ENCODE measurements at places on chromosomes 12 and 14.

- DNase-seq = no peak
Measured at GRCh38 chr14:92480856-92481255, 32.7 kb upstream of the RIN3 start.

GRCh38 chr12:132226604-132227003 lies 82.3 kb downstream of the NOC4L start:
- DNase-seq = no peak

DNA sequence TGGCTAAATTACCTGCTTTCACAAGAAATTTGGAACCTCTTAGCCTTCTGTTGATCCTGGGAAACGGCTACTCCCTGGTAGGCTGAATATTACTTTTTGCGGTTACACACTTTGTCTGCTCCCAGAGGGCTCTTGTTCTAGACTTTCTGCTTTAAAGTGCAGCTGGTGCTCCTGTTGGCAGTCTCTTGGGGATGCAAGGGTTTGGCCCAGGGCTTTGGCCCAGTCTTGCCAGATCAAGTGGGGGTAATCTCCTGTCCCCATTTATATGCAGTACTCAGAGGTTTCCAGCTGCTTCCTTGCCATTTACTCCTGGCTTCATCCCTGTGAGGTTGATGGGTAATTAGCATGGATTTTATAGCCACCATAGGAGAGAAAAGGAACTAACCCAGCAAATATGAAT lies 558.2 kb upstream of the MIS18BP1 start:
- no peak for DNase-seq

DNA sequence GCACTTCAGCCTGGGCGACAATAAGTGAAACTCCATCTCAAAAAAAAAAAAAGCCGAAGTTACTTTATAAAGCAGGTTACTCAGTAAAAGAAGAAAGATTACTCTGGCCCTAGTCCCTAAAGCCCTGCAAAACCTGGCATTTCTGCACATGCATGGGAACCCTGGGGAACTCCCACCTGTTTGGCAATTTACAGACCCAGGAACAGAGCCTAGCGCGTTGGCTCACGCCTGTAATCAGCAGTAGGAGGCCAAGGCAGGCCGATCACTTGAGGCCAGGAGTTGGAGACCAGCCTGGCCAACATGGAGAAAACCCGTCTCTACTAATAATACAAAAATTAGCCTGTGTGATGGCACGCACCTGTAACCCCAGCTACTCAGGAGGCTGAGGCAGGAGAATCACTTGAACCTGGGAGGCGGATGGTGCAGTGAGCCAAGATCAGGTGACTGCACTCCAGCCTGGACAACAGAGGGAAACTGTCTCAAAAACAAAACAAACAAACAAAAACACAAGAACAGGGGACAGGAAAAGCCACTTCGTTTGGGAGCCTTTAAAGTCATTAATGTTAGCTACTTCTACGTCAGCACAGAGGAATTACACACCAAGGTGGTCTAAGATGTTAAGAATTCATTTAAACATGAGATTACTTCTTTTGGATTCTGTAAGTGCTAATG lies 34.1 kb upstream of the SPTSSA start:
- DNase-seq = no peak

DNA sequence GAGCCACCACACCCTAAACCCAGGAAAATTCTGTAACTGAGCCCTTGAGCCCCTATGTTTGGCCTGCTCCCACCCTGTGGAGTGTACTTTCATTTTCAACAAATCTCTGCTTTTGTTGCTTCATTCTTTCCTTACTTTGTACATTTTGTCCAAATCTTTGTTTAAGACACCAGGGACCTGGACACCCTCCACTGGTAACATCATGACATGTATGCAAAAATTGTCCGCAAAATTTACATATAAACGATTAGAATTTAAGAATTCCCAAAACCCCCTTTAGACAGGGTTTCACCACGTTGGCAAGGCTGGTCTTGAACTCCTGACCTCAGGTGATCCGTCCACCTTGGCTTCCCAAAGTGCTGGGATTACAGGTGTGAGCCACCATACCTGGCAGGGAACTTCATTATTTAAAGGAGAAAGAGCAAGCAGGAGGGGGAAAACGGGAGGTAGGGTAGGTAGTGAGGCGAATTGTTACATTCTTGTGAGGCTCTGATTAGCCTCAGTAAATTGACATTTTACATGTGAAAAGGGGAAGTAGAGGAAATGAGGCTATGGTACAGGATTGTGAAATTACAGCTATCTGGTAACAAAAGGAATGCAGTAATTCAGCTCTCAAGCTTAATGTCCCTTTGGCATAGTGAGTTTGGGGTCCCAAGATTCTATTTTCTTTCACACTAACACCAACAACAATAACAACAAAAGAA lies 27.6 kb downstream of the TUBA1A start:
- DNase-seq = no peak

DNA sequence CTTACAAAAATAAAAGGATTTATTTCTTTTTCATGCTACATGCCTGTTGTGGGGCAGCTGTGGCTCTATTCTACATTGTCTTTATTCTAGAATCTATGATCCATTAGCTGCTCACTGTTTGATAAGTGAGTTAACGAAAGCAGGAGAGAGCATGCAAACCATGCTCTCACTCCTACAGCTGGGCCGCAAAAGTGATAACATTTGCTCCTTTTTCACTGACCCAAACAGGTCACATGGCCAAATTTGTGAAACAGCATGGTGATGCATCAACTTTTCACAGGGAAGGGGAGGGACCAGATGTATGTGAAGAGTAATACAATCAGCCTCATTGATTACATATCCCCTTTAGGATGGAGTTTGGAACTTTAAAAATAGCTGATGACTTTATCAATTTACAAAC lies 456.9 kb upstream of the SYT1 start:
- DNase-seq = no peak

DNA sequence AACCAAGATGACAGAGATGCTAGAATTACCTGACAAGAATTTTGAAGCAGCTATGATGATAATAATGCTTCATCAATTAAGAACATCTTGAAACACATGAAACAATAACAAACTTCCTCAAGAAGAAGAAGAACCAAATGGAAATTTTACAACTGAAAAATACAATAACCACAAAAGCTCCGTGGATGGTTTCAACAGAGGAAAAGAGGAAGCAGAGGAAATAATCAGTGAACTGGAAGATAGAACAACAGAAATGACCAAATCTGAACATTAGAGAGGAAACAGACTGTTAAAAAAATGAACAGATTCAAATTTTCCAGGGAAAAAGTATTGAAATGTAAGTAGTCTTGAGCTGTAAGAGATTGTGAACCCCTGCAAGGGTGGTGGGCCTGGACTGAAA lies 62.8 kb upstream of the SLC35F4 start:
- no peak for DNase-seq

DNA sequence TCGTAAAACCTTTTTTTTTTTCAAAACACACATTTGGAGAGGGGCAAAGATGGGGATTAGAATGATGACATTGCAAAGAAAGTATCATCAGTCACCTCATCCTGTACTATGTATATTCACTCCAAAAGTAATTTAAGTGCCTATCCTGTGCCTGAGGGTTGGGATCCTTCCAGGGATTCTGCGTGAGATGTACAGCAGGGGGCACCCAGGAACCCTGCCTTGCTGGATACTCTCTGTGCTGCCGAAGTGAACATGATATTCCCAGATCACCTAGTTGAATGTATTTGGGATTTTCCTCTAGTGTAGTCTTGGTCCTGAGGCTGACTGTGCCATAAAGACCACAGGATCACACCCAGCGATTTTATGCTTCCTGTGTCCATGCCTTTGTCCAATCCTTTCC lies 372.7 kb downstream of the IPO8 start:
- DNase-seq = no peak

- no peak for DNase-seq
Measured at GRCh38 chr14:58712357-58712756, 74.6 kb downstream of the DACT1 start.

DNA sequence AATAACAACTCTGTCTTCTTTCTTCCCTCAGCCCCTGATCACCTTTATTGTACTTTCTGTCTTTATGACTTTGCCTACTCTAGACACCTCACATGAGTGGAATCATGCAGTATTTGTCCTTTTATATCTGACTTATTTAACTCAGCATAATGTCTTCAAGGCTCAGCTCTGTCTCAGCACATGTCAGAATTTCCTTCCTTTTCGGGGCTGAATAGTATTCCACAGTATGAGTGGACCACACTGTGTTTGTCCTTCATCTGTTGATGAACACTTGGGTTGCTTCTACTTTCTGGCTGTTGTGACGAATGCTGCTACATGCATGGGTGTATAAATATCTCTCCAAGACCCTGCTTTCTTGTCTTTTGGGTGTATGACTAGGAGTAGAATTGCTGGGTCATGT lies 117.6 kb downstream of the KIF26A start:
- DNase-seq = no peak

DNA sequence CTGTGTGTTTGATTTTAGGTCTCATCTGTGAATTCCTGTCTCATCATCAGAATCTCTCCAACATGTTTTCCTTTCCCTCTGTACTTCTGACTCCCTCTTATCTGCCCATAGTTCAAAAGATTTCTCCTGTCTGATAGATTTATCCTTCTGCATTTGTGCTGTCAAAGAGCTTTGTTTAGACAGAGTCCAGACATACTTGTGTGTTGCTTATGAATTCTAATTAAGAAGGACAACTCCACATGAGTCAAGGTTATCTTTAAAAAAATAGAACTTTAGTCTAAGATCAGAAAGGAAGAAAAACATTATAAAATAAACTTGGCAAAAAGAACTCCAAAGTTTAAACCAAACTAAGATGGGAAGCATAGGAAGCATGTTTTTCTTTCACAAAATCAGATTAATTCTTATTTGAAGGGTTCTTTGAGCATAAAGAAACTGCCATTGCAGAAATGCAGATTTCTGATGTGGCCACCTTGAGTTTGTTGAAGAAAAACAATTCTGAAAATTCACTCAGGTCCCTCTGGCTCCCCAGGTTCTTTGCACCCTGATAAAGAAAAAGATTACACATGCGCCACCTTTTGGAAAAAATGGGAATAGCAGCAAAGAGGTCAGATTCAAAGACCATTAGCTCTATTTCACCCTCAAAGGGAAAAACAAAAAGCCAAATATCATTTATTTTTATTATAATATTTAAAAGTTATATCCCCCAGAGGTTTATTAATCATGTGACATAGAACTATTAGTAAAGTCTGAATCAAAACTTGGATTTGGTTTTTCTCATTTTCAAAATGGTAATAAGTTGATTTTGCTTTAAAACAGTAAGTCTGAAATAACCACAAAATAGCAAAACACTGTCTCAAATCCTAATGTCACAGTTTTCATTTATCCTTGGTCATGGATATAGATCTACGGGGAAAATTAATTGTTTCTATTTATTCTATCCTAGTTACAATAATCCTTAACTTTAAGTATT lies 143.7 kb upstream of the DCN start:
- peak; percentile 8 for DNase-seq

DNA sequence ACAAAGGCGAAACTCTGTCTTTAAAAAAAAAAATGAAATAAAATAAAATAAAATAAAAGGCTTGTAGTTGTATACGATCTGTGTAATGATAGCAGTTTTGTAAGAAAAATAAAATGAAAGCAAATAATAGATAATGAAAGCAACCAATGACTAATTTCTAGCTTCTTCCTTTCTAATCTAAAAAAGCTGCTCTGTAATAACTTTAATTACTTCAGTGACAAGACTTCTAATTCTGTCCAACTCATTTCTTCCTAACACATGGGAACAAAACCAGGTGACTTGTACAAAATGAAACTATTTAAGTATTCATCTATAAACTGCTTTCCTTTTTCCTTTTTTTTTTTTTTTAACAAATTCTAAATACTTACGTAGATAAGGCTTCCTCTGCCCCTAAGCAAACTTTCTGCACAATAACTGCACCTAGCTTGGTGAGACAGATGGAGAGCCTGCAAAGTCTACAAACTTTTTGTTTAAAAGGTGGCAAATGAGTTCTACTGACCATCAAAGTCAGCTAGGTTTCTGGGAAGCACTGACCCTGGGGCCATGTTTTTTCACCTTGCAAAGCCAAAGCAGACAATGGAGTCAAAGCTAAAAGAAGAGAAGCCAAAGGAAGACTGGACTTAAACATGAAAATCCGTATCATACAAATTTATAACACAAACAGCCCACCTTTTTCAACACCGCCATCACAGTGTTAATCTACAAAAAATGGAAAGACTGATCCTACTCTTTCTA lies 28.2 kb downstream of the DENND5B start:
- DNase-seq = no peak

DNA sequence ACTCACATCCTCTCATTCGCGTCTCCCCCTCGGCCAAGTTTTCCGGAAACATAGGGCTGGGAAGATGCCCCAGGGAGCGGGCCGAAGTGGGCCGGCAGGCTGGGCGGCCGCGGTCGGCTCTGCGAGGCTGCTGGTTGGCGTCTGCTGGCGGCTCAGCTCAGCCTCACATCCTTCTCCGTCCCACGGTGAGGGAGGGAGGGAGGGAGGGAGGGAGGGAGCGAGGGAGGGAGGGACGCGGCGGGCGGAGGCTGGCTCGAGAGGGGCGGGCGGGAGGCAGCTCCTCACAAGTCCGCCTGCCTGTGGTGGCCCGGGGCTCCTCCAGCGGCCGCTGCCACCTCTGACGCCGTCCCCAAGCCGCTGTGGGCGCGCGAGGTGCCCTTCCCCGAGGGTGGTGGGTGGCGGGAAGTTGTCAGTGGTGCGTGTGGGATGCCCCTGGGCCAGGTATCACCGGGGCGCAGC lies 93.8 kb downstream of the RFLNA start:
- peak; percentile 35 for DNase-seq

DNA sequence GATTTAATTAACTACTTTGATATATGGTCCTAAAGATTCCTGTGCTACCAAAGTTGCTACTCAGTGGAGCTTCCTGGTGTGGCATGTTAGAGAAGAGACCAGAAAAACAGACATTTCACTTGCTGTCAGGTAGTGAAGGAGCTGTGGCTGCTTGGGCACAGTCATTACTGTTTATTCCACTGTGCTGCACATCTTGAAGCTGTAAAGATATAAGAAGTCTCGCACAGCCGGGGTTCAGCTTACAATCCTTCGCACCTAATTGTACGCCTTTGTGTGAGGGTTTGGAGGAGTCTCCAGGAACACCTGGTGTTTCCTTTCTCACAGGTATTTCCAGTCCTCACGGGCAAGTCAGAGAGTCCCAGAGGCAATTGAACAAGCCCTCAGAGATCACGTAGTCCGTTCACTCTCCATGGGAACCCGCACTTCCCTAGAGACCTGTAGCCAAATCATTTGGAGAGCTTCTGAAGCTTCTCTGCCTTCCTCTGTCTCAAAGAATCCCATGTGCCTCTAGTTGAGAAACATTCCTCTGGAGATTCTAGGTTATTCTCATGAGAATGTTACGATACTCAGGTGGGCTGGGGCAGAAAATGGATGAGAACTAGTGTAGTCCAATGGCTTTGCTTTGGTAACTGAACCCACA lies 4.1 kb downstream of the EVL start:
- no peak for DNase-seq

DNA sequence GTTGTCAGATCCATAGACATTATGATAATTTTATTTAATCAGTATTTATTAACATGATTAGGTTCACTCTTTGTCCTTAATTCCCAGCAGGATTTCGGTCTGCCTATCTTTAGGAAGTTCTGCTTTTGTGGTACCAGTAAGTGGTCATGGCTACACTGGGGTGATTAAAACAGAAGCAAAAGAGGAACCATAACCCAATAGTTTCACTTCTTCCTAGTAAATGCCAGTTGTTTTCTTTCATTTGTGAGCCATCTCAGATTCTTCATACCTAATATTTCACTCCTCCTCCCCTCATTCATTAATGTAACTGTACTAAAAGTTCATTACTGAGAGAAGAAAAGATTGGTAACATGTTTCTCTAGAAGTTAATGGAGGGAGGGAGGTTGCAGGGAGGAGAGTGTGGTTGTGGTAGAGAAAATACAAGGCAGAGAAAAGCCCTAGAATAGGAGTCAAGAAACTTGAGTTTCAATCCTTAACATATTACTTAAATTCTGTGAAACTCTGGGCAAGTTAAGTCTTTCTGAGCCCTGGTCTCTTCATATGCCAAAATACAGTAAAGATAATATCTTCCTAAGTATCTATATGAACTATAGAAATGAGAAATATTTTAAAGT lies 101.2 kb downstream of the PEBP1 start:
- DNase-seq = no peak
